Activated gamma-delta T cell (primary cell): ENCODE measurements at places on chromosomes 6 and 20.

DNA sequence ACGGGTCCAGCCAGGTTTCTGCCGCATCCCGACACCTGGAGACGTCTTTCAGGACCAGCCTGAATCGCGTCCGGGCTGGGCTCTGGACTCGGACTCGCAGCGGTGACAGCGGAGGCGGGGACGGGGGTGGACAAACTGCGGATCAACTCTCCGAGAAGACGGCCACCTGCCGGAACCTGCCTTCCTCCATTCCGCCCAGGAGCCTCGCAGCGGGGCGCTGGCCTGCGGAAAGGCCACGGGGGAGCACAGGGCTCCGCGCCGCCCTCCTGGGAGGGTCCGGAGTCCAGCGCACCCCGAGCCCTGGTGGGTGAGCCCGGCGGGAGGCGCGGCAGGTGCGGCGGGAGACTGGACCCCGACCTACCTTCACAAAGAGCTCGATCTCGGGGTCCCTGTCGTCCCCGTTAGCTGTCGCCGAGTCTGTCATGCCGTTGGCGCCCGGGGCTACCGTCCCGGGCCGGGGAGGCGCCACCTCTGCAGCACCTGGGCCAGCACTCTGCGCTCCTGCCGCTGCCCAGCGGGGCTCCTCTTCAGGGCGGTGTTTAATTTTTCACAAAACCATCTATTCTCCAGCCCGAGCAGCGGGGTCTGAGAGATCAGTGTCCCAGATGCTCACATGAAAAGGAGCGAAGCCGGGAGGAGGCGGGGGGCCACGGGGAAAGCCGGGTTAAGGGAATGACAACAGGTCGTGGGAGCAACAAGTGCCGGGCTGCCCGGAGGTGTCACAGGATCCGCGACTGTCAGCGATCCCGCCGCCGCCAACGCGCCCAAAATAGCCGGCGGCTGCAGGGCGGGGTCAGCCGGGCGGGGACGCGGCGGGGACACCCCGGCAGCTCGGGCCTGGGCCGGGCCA, at the start of gene CLIC5:
Gene CLIC5 (minus strand): TSS at position 742 of the 850 bp plus-strand sequence. CDS start 318 bp downstream, at position 424.
- DNase-seq, result no peak

DNA sequence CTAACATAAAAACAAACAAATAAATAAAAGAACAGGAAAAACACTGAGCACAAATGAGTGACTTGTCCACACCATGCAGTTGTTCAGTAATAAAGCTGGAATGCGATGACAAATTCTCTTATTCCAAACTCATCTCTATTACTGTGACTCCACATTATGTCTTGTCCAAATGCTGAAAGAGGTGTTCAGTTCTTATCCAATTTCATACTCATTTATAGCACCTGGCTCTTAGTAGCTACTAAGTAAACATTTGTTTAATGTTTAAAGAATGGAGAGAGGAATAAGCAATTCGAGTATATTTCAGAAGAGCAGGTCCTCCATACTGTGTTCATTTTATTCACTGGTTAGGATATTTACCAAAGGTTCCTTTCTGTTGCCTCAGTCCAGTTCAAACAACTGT, 439.0 kb upstream of the JAG1 start:
- DNase-seq, result no peak

GRCh38 chr6:33428966-33429749, 9.3 kb downstream of the SYNGAP1 start:
- no peak for DNase-seq

DNA sequence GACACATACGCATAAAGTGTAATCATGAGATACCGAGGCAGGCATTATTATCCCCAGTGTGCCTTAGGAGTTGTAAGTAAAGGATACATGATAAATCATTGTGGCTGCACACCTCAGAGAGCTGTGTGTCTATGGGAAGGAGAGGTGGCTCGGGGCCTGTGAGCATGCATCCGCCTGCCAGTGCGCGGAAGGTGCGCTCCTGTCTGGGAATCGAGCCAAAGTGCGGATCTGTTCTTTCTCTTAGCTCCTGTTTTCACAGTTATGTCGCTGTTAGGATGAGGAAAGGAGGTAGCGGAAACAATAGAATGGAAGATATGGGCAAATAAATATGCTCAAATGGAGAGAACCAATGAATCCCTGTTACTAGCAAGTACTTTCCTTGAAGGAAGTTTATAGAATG, 98.0 kb downstream of the ANKRD6 start:
- no peak for DNase-seq

GRCh38 chr20:13183005-13183404, 38.1 kb upstream of the ISM1 start:
- no peak for DNase-seq

- no peak for DNase-seq
Observed at GRCh38 chr20:39935901-39936300, 753.1 kb downstream of the MAFB start.

- DNase-seq, result no peak
Observed at GRCh38 chr6:19860235-19860877, 23.2 kb downstream of the ID4 start.

DNA sequence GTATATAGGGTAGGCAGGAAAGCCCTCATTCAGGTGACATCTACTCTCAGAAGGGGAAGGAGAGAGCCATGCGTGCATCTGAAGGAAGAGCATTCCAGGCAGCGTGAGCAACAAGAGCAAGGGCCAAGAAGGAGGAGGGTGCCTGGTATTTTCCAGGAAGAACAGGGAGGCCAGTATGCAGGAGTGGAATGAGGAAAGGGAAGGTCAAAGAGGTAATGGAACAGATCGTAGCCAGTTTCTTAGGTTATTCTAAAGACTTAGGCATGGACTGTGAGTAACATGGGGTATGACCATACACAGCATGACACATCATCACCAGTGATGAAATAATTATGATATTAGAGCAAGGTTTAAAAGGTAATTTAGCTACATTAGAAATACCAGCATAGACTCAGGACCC, 24.1 kb downstream of the ALDH8A1 start:
- no peak for DNase-seq

GRCh38 chr6:126447367-126447766, 107.5 kb downstream of the CENPW start:
- DNase-seq, result no peak

DNA sequence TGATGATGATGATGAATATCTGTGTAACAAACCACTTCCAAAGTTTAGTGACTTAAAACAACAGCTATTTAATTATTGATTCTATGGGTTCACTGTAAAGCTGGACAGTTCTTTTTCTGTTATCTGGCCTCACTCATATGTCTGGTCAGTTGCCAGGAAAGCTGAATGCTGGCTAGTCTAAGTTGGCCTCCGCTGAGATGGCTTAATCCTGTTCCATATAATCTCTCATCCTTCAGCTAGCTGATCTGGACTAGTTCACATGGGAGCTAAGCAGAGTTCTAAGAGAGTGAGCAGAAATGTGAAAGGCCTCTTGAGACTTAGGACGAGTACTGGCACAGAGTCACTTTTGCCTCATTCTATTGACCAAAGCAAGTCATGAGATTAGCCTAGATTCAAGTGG, 334.7 kb upstream of the FLRT3 start:
- DNase-seq, result no peak

GRCh38 chr20:10739566-10739965, 65.8 kb upstream of the JAG1 start:
- DNase-seq, result no peak

DNA sequence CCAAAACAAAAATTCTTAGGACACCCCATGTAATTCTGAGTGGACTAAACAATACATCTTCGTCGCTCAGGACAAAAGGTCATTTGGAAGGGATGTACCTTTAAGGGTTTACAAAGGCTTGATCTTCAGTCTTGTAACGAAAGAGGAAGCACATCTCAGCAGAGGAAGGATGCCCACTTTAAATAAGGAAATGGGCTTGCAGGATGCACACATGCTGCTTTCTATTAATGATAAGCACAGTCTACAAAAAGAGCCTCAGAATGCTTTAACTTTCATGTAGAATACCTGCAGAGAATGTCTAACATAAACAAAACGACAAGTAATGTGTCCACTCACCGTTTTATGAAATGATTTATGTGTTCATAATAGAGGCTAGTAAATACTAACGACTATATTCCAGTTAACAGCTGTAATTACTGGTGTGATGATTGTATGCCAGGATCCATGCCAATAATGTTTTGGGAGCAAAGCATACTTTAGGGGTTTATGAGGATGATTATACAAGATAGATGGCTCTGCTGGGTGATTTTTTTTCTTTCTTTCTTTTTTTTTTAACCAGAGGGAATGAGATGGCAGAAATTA, 216.9 kb downstream of the GMDS start:
- DNase-seq, result no peak

DNA sequence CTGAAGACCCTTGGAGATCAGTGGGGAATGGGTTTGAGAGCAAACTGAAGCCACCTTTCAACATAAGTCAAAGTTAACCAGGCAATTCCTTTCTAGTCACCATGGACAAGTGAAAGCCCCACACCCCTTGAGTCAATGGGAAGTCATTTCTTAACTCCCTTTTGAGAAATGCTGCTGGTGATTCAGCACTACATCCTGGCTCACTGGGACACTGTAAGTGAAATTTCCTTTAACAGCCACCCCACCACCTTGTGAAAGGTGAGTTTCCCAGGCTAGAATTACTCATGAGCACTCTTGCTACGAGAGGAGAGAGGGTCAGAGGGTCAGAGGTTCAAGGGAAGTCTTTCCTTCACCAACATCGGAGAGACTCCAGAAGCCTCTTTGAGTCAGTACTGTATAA, 93.3 kb upstream of the MARCKS start:
- no peak for DNase-seq

GRCh38 chr20:6045566-6045965, 8.3 kb downstream of the LRRN4 start:
- no peak for DNase-seq

DNA sequence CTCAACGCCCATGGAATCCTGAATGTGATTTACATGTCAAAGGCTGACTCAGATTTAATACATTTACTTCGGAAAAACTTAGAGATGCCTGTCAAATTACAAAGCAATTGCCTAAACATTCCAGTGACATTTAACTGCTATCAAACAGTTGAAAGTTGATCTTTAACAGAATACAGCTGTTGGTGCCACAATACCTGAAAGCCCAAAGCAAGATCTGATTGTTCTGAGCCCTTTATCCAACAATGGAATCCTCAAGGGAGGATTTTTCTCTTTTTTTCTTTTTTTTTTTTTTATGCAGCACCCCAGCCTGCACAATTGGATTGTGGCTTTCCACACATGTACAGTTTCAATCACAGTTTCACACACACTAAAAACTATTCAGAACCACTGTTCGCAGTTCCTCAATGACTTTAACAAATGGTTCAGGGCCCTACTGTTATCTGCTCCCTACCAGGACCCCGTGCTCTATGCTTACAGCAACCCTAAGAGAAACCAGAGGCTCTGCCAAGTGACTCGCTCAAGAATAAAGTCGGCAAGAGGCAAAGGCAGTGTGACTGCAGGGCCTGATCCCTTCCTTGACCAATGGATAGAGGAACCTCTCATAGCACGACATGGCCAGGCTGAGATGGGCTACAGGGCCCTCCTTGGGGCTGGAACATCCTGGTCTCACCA, 33.3 kb downstream of the EPB41L2 start:
- no peak for DNase-seq

- no peak for DNase-seq
Observed at GRCh38 chr20:5827098-5827853, 77.1 kb downstream of the SHLD1 start.

- DNase-seq, result no peak
Observed at GRCh38 chr20:23002276-23002675, 32.8 kb upstream of the SSTR4 start.

DNA sequence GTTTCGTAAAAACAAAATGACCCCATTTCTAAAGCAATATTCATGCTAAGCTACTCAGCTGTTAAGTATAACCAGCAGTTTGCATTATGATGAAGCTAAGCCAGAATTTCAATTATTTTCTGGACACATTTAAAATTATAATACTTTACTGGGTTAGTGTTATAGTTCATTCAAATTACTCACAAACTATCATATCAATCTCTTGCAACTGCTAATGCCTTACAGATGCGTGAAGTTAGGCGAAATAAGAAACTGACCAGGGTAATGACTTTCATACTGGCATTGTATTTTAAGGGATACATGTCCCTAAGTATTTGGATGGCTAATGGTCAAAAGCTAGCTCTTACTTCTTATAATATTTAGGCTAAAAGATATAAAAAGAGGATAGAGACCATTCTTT, 249.6 kb downstream of the TSHZ2 start:
- no peak for DNase-seq

DNA sequence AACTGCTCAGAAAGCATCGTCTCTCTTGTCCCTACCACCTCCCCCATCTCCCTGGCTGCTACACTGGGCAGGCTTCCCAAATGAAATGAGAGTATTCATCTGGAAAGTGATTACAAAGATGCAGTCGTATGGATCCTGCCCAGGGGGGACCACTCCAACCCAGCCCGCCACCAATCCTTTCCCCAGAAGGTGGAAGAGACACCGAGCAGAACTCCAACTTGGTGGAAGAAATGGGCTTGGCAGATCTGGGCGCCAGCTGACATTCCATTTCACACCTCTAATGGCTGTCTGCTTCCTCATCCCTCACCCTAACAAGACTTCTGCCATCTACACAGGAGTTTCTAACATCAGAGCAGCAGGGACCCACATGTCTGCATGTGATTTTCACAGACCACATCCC, 12.7 kb downstream of the PKHD1 start:
- no peak for DNase-seq

DNA sequence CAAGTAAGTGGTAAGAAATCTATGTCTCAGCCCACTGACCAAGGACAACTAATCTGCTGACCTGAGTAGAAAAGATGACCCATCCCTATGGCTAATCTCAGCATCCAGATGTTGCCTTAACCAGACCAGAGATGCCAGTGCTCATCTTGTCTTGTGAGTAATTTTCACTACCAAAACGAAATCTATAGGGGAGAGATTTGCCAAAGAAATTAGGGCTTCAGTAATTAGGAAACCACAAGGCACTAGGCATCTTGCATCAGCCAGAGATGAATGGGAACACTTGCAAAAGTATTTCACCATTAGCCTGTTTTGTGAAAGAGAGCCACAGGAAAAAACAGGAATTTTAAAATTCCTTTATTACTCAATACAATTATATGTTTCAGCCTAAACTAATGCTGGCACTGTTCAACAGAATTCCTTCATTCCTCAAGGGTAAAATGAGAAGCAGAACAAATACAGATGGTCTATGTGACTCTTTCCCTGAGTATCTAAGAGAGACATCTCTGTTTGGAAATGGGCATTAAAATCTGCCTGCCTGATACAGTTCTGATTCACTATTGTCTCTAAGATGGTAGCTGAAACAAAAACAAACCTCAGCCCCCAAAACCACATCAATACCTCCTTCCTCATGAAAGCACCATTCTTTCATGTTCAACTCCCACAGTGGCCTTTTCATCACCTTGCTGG, 87.8 kb downstream of the GMDS start:
- DNase-seq, result no peak

DNA sequence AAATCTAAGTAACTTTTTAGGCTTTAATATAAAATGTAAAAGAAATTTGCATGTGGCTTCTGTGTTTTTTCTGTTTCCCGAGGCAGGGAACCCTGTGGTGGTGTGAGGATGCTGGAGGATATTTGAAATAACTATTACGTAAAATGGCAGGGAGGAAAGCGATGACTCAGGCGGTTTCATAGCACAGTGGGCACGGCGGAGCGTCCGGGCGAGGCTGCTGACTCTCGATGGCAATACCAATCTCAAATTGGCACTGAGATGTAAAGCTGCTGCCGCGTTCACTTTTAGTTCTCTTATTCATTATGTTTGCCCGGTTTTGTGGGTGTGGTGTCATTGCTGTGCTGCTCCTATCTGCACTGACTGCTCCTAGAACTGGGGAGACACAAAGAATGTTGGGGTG, 254.3 kb downstream of the THBS2 start:
- no peak for DNase-seq
